Activated CD4-positive, alpha-beta T cell treated with anti-CD3 and anti-CD28 coated beads, Interleukin-2, amount 10 ng/mL, durations not matched to agents 24 days and 14 days (primary cell): ENCODE measurements at places on chromosomes 1 and 21. TPM values are rescaled to one million over a fixed set of nuclear protein-coding genes. Genes with fewer than 3 reads are reported as not detected.
A peak's percentile ranks its signal among the peaks of the same experiment; 100 is the strongest.

GRCh38 chr1:91897016-91897415 is 11.1 kb upstream of the TGFBR3 start:
- peaks cover 24% of the 10 kb centered on the region for H3K27me3 ChIP-seq
- H3K4me1 ChIP-seq: peaks cover 12% of the 10 kb centered on the region
- no peak for DNase-seq
- H3K4me3 ChIP-seq: no peak overlapping the region
- H3K36me3 ChIP-seq: no peaks in the 10 kb centered on the region

DNA sequence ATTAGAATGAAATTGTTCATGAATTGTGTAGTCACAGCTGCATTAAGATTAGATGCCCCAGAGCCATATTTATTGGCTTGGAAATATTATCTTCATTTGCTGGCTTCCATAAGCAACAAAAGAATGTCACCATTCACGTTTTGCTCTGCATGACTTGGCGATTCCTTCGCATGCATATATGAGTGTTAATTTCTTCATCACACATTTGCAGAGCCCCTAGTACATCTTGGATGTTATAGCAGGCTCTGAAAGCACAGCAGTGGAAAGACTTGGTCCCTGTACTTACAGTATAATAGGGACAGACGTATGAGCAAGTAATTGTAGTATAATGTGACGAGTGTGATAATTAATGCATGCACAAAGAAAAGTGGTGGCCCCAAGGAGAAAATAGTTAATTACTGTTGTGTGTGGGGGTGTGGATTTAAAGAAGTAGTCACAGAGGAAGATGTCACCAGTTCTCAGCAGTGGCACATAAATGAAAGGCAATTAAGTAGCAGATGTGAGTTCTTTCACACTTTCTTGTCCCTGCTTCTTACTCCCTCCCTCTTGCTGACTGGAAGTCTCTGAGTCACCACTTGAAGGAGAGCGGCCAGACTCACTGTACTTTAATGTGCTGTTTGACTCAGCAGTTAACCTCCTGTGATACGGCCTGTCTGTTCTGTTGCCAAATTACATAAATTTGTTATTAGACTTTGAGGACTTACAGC is 21.0 kb downstream of the S100A10 start:
- no peak overlapping the region for H3K4me3 ChIP-seq
- H3K27ac ChIP-seq: peak overlapping the region; percentile 39

- DNase-seq: no peak
- peaks cover 3% of the 10 kb centered on the region for H3K27me3 ChIP-seq
- no peak overlapping the region for H3K27ac ChIP-seq
- H3K36me3 ChIP-seq: no peaks in the 10 kb centered on the region
- H3K4me3 ChIP-seq: no peak overlapping the region
- H3K4me1 ChIP-seq: peaks cover 7% of the 10 kb centered on the region
These were observed 290.4 kb upstream of the POU3F1 start for GRCh38 chr1:38336961-38337360.

TTC22 gene
- total RNA-seq: 1.6 TPM in 2 replicates

- H3K4me1 ChIP-seq: no peaks in the 10 kb centered on the region
- no peak overlapping the region for H3K4me3 ChIP-seq
- peaks cover 74% of the 10 kb centered on the region for H3K36me3 ChIP-seq
- no peaks in the 10 kb centered on the region for H3K27me3 ChIP-seq
- no peak overlapping the region for H3K27ac ChIP-seq
These were observed 2587.5 kb upstream of the TPTE start for GRCh38 chr21:7933923-7934322.
